Right renal pelvis (tissue), 4 donors: ENCODE measurements at places on chromosomes 2 and 18.

- no peak for DNase-seq
These were observed 1.6 kb upstream of the ELOA2 start for GRCh38 chr18:47036927-47037578.

- no peak for DNase-seq
These were observed 69.4 kb upstream of the EPAS1 start for GRCh38 chr2:46227674-46228289.

DNA sequence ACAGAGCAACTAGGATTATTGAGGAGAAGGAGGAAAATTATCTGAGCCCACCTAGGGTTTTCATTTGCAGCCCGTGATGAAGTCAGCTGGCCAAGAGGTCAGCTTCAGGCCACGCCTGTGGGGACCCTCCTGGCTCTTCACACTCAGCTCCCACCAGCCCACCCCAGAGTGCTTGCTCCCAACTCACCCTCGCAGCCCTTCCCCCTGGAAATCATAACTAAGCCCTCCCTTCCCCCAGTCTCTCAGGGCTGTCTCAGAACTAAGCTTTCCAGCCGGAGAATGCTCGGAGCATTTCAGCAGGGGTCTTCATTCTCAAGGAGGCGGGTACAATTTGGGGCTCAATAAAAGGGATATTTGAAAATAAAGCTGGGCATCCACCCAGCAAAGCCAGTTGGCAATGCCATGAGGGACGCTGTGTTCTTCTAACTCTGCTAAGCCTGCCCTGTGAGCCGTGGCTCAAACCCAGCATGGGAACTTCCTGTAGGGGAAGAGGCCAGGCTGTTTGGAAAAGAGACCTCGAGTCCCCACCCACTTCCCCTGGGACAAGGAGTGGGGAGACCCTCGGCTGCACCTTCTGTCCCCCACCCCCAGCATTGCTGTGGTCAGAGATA is 194.9 kb downstream of the CTIF start:
- no peak for DNase-seq

DNA sequence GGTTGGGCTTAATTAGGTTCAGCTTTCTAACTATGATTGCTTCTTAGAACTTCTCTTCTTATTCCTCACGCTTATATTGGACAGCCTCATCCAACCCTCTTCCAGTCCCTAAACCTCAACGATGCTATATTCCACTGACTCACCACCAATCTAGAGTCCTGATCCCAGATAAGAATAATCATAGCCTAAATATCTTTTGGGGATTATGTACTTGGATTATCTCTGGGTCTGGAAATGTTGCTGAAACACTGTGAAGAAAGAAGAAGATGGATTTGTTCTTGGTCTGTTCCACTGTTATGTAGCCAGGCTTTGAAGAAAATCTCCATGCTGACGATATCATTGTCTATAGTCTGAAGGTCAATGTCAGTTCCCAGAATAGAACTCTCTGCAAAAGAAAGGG is 26.9 kb downstream of the DOK1 start:
- no peak for DNase-seq

DNA sequence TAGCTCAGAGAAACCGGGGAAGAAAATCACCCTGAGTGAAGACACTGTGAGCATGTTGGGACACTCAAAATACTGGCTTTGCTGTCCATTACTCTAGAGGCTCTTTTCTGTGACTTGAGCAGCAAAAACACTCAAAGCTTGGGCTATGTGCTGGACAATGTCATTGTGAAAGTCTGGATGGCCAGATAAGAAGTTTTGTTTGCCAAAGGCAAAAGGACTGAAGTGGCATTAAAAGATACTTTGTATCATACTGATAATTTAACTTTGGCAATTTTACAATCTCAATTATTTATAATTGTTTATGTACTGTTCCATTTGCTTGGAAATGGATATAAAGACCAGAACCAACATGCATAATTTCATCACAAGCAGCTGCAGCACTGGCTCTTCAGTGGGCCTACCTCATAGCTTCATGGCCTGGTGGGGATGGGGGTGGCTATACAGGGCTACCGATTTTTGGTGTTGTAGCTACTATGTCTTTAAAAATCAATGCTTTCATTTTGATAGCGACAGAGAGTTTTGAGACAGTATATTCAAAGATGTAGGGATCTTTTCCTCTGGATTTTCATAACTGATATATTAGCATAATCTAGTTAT is 51.1 kb downstream of the RBKS start:
- DNase-seq, result no peak

GRCh38 chr2:200021449-200022114 is 66.2 kb downstream of the MAIP1 start:
- DNase-seq, result no peak

GRCh38 chr2:125456693-125457363 is 1199.1 kb upstream of the GYPC start:
- DNase-seq, result no peak

DNA sequence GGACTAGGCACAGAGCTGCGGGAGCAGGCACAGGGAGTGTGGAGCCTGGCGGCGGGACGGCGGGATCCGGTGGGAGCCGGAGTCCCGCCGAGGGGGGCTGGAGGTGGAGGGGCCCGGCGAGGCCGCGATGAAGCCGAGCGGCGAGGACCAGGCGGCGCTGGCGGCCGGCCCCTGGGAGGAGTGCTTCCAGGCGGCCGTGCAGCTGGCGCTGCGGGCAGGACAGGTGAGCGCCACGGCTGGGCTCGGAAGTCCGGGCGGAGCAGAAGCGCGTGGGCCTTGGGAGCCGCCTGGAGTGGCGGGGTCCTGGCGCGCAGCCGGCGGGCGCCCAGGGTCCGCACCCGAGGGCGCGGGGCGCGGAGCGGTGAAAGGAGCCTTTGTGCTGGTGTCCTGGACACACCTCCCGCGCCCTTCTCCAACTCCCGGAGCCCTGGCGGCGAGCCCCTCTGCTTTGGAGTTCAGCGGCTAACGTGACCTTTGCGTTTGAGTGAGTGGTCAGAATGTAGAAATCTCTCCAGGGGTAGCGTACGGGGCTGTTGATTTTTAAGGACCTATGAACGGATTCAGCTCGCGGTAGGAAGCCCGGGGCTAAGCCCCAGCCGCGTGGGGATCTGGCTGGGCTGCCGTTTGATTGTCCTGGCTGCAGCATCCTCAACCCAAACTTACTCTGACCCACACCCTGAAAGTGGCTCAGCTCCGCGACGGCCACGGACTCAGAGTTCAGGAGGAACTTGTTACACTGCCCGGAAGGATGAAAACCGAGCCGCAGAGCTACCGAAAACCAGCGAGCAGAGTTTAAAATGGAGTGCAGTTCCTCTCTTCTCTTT is 448 bp downstream of the IMPA2 start:
- DNase-seq, result no peak

DNA sequence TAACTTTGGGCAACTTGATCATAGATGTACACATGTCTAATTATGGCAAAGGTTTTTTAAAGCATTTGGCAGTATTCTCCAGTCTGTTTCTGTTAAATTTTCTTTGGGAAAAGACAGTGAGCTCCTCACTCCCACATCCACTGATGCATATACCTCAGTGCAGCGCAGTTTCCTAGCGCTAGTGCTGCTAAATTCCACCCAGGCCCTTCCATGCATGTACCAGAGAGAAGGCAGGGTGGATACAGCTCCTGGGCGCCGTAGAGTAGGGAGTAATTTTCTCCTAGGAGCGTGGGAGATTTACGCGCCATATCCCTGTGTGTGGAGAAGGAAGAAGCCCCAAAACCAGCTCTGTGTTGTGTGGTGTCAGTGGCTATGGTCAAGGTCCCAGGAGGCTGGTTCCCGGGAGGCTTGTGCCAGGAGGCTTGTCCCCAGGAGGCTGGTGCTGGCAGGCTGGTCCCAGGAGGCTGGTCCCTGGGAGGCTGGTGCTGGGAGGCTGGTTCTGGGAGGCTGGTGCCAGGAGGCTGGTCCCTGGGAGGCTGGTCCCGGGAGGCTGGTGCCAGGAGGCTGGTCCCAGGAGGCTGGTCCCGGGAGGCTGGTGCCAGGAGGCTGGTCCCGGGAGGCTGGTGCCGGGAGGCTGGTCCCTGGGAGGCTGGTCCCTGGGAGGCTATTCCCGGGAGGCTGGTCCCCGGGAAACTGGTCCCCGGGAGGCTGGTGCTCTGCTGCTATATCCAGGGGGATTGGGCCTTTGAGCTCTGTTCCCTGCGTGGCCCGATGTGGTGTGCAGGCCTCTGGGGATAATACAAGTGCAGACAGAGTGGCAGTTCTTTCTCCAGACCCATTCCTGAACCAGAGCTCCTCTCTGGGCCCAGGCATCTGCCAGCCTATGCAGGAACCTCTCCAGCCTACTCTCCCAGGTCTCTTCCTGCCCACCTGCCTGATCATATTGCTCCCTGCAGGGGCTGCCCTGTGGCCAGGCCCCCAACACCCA is 161.2 kb downstream of the SEPTIN10 start:
- DNase-seq, result no peak

GRCh38 chr18:58177896-58178470 is 134.0 kb downstream of the NEDD4L start:
- DNase-seq, result no peak

DNA sequence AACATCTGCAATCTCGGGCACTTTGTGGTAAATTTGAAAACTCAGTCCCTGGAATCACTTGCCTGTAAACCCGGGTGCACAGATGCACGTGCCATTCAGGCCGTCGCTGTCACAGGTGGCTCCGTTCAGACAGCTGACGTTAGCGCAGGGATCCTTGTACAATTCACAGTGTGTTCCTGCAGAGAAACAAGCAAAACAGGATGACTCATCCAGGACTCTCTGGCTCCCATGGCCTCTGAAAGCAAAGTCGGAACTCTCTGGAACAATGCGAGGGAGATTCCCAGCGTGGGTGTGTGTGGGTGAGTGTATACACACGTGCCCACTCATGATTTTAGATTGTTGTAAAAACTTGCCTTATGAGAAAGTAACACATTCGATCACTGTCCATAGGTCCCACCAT is 136.1 kb upstream of the PID1 start:
- DNase-seq, result no peak

DNA sequence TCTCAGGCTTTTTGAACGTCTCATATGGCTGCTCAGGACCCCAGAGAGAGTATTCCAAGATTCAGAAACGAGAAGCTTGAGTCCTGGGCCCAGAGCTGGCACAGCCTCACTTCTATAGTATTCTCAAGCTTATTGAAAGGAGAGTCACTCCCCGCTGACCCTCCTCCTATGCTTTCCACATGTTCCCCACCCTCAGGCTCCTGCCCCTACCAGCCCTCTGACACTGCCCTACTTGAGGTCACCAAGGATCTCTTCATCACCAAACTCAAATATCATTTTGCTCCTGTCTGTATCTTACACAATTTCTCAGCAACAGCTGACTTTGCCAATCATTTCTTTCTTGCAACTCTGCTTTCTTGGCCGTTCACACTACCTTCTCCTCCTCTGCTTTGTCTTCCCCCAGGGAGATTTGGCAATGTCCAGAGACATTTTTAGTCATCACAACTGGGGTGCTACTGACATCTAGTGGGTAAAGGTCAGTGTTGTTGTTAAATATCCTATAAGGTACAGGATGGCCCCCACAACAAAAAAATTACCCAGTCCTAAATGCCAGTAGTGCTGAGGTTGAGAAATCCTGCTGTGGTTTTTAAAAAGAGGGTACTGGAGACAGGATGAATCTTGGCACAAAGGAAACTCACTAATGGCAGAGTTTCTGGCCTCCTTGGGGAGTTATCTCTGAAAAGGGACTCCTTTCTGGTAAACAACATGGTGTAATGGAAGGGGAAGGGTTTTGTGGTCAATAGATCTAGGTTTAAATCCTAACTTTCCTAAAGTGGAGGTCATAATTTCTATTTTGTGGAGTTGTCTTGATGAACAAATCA is 26.9 kb upstream of the INSIG2 start:
- DNase-seq, result no peak
